Activated naive CD8-positive, alpha-beta T cell treated with anti-CD3 and anti-CD28 coated beads, Interleukin-2, amount 50 U/mL, for 24 hours (primary cell): ENCODE measurements at places on chromosomes 2 and 18.

GRCh38 chr2:233471291-233472035, 95.1 kb downstream of the USP40 start:
- DNase-seq: no peak

- no peak for DNase-seq
These were observed 107.1 kb downstream of the POLE4 start for GRCh38 chr2:75065402-75066008.

DNA sequence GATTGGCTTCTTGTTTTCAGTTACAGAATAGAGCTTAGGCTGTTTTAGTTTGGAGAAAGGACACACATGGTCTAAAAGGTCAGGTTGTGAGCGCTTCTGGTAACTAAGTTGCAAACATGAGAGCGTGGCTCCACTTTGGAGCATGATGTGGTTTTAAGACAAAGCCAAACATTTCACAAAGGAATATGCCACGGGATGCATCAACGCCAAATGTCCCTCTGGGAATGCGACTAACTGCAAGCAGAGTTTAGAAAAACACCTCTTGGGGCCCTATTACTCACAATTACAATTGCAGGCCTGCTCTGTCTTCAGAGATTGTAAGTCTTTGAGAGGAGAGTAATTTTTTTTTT, 25.4 kb downstream of the MYO7B start:
- DNase-seq: no peak

GRCh38 chr2:44543773-44544725, 182.3 kb downstream of the CAMKMT start:
- DNase-seq: no peak
